SHP77 (cell line): ENCODE measurements at places on chromosomes 2 and 18.

DNA sequence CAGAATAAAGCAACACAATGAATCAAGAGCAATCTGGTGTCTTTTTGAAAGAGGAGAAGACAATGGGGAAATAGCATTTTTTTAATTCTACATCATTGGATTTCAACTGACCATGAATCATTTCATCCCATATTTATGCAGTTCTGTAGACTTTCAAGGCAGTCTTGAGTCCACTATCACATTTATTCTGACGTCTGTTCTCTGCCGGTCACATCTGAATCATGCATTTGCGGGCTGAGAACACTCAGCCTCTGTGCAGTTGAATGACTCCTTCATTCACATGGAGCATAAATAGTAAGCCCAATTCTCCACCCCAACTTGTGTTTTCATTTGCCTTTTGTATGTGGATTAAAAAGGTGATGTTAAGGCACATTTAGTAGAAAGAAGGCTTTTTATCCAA lies 128.2 kb downstream of the AKAIN1 start:
- DNase-seq: no peak

- DNase-seq: no peak
These were observed 225.7 kb upstream of the ST6GAL2 start for GRCh38 chr2:107111623-107112022.

DNA sequence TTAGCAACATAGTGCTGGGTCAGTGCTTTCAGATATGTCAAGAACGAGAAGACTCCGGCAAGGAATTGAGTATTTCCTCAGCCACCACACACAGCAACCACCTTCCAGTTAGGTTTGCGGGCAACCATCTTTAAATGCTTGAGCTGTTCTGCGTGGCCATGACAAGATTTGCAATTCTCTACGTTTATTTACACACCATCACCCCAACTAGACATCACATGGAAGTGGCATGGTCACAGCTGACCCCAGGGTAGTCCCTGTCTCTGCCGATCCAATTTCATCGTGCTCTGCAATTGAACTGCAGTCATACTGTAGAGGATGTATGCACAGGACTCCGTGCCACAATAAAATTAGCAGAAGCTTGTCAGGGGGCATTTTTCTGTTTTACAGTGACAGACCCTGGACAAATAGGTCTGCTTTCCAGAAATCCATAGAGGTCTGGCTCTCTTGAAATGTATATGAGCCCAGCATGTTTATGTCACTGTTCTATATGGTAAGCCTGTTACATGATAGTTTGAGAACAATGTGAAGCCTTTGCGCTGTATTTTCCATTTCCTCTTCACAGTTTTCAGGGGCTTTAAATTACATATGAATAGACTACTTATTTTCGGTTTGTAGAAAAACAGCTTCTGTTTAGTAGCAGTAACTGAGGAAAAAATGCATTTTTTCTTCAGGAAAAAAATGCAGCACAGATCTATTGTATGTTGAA lies 605.2 kb downstream of the NR4A2 start:
- DNase-seq: no peak

DNA sequence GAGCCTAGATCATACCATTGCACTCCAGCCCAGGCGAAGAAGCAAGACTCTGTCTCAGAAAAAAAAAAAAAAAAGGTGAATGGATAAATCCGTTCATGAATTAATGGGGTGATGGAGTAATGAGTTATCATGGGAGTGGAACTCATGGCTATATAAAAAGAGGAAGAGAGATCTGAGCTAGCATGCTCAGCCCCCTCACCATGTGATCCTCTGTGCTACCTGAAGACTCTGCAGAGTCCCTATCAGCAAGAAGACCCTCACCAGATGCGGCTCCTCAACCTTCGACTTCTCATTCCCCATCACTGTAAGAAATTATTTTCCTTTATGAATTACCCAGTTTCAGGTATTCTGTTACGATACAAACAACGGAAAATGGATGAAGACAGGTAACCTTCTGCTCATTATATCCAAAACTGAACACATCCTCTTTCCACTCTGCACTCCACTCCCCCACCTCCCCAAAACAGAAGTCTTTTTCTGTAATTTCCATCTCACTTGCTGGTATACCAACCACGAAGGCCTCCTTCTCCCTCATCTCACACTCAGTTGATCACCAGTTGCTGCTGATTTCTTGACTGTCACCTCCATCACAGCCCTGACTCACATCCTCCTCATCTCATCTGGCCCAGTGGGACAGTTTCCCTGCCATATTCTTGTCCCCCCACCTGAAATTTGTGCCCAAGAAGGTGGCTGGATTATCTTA lies 8.8 kb downstream of the RETREG2 start:
- no peak for DNase-seq
